ENCODE measurements at places on chromosomes 2 and 18.

GRCh38 chr2:175366815-175367214, 185.3 kb upstream of the ATP5MC3 start:
- peak; percentile 21 for DNase-seq

DNA sequence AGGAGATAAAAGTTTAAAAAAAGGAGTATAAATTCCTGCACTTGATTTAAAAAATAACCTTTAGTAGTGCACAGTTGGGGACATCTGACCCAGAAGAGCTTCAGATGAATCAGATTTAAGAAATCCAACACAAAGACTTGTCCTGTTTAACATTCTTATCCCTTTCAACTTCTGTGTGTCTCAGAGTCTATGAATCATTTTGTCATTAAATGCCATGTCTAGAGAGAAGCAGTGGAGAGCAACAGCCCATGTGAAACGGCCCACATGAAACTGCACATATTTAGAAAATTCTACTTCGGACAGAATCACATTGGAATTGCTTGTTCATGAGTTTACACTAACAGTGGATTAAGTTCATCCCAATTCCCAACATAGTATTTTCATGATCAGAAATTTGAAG, 278.6 kb downstream of the SLC8A1 start:
- DNase-seq, result no peak

GRCh38 chr18:26477828-26478466, 70.4 kb downstream of the KCTD1 start:
- DNase-seq, result no peak

DNA sequence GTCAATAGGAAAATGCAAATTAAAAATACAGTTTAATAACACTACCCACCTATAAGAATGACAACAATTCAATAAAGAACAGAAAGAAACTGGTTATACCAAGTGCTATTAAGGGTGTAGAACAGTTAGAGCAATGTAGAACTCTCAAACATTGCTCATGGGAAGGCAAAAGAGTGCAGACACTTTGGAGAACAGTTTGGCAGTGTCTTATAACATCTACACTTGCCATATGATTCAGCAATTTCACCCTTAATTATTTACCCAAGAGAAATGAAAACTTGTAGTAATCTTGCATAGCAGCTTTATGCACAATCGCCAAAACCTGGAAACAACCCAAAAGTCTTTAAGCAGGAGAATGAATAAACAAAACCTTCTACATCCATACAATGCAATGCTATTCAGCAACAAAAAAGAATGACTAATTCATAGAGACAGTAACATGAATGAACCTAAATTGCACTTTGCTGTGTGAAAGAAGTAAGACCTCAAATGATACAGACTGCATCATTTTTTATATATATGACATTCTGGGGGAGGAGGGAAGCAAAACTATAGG, 455.2 kb downstream of the THSD7B start:
- no peak for DNase-seq

DNA sequence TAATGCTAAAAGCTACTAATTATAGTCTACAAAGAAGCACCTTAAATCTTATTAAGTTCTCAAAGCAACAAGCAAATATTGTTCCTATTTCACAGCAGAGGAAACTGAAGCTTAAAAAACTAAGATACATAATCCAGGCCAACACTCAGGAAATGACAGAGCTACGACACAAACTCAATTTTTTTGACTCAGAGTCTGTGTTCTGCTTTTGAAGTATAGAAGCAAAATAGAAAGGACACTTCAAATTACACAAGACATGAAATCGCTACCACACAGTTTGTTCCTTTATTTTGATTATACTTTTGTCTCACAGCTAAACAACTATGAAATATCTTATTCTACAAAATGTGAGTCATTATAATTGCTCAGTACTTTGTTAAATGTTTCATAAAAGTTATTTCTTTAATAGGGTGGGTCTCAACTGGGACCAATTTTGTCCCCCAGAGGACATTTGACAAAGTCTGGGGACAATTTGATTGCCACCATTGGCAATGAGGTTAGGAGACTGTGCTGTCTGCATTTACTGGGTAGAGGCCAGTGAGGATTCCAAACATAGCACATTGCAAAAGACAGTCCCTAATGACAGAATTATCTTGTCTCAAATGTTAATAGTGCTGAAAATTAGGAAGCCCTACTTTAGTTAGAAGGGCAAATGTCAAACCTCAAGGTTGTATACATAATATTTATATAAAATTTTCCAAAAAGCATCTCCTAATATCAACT, 101.5 kb upstream of the GRB14 start:
- no peak for DNase-seq

- DNase-seq, result peak; percentile 4
These were observed 995 bp upstream of the RTN4 start for GRCh38 chr2:55051026-55051866.

GRCh38 chr2:62038975-62039771, 133.7 kb downstream of the COMMD1 start:
- no peak for DNase-seq

DNA sequence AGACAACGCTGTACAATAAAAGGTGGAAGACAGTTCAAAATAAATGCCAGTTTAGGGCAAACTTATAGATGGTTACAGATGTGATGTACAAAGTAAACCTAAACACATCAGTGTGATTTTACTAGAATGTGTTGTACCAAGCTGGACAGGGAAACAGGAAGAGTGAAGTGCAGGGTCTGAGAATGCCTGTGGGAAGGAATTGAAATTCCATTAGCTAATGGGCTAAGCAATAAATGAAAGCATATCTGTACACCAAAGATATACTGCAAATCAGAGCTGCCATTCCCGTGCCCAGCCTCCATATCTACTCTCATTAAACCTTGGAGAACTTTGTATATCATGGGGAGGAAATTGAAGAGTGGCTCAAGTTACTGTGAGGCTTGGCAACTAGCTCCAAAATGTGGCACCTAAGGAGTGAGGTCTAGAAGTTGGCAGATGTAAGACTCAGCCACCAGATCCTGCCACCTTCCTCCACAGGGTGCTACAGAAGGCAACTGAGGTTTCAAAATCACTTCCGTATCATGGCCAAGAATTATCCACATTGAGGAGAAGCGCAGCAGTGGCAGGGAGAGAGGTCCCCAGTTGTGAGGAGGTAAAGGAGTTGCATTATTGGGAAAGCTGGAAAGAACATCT, 277.8 kb downstream of the TCF4 start:
- DNase-seq, result no peak

GRCh38 chr18:58454406-58455061, 174.4 kb downstream of the ALPK2 start:
- DNase-seq, result no peak

All from NCI-H510A (cell line).